ENCODE measurements at places on chromosomes 12 and 14. TPM values are rescaled to one million over a fixed set of nuclear protein-coding genes. Genes with fewer than 3 reads are reported as not detected.

The CLEC1A gene
- polyA plus RNA-seq: not detected

The IL23A gene
- 1.1 TPM for polyA plus RNA-seq

The SMOC1 gene
- polyA plus RNA-seq: 10.6 TPM

The RERGL gene
- 0.20 TPM for polyA plus RNA-seq

The KLRG1 gene
- polyA plus RNA-seq: 0.40 TPM

The KRT7 gene
- polyA plus RNA-seq: 3,281 TPM

The AHNAK2 gene
- 43.1 TPM for polyA plus RNA-seq

The LMO3 gene
- polyA plus RNA-seq: 0.10 TPM

The GOLGA5 gene
- polyA plus RNA-seq: 18.9 TPM

The RNASE3 gene
- not detected for polyA plus RNA-seq

The SCN8A gene
- 0.50 TPM for polyA plus RNA-seq

The ANO4 gene
- 2.7 TPM for polyA plus RNA-seq

The TEX52 gene
- polyA plus RNA-seq: not detected

The FAM186B gene
- polyA plus RNA-seq: 0.19 TPM

The ITGA5 gene
- 119 TPM for polyA plus RNA-seq

The AKAP3 gene
- polyA plus RNA-seq: 0.44 TPM

Measured in mammary epithelial cell (primary cell).